ENCODE measurements at places on chromosomes 2 and 18.
A peak's percentile ranks its signal among the peaks of the same experiment; 100 is the strongest.

DNA sequence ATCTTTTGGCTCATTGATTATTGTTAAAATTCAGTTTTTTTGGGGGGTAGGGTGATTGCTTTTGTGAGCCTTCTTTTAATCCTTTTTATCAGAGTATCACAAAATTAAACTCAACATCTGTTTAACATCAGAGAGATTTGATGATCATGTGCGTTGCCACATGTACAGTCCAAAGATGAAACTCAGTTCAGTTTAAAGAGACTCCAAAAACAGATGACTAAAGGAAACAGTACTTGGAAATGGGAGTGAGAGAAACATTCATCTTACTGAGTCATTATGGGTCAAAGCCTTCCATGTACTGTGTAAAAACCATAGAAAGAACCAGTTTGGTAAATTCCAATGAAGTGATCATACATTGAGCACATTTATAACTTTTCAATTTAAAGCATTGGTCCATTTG is 53.0 kb downstream of the LYPD6 start:
- no peak for DNase-seq

DNA sequence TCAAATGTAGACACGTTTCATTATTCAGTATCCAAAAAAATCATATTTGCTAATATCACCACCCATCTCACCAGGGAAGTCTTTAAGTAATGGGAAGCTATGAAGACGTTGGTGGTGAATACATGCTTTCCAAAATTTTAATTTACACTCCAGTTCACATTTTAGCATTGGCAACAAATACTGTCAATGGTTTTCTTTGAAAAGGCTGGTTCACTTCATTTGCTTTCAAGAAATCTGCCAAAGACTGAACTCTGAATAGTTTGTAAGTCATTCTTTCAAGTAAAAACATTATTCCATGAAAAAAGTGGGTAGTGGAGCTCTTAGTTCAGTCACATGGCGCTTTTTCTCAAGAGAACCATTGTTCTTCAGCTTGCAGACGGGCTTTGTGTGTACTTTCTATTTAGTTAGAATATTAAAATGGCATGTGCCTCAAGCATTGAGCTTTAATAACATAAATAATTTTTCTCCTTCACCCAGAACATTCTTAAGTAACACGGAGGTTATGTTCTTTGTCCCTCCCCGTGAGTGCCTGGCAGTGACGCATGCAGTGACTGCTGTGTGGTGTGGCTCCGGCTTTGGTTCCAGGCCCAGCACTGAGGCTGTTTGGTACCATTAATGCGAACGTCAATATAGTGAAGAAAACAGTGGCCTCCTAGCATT is 300.0 kb upstream of the HDAC4 start:
- DNase-seq, result no peak

GRCh38 chr2:48249025-48249424 is 280.9 kb upstream of the STON1 start:
- DNase-seq, result peak; percentile 96

DNA sequence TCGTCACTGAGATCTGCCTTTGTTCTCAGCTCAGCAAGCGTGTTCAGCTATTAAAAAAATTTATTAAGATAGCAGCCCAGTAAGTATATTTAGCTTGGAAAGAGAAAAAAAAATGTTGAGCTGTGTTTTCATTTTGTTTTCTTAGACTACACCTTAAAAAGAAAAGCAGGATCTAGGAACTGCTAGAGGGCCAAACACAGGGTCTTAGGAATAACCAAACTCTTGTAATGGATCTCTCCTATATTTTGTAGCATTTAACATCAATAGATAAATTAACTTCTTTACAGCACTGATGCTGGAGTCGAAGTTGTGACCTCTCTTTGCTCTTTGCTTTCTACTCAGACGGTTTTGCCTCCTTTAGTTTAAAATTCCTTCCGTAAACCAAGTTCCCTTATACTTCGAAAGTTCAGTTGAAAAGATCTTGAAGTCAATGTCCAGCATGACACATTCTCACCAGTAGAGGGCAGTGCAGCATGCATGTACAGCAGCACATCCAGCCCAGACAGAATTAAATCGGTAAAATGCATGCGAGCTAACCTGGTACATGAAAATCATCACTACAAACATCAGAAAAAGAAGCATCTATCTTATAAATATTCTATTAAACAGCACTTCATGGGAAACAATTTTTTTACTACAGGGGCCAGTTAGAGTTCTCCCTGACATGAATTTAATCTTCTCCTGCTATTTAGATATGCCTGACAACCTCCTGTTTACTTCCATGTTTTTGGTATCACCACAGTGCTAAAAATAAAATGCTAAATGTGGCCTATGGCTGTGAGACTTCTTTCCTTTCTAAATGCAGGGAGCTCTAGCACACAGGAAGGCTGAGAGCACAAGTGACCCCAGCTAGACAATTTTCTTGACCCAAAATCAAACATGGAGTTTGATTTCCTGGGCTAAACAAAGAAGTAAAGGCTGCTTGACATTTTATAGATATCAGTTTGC is 48.2 kb upstream of the MAP3K20 start:
- DNase-seq, result peak; percentile 81

DNA sequence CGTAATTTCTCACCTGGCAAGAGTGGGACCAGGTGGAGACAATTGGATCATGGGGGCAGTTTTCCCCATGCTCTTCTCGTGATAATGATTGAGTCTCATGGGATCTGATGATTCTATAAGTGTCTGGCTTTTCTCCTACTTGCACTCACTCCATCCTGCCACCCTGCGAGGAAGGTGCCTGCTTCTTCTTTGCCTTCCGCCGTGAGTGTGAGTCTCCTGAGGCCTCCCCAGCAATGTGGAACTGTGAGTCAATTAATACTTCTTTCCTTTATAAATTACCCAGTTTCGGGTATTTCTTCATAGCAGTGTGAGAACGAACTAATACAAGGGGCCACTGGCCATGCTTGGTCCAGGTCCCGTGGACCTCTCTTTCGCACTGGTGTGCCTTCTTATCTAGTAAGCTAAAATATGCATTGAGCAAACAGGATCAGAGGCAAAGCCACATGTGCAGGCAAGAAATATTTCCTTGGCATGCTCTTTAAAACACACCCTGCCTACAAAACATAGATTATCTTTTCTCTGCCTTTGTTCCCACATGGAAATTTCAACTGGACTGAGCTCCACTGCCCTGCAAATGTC is 821.1 kb downstream of the TRIB2 start:
- no peak for DNase-seq
